H1 (cell line): ENCODE measurements at places on chromosomes 6 and 20.

- no peak for DNase-seq
Observed at GRCh38 chr6:40474937-40475336, 112.2 kb downstream of the LRFN2 start.

GRCh38 chr6:87364602-87365252, 20.1 kb downstream of the C6orf163 start:
- DNase-seq, result no peak

GRCh38 chr20:9600562-9600961, 86.2 kb downstream of the LAMP5 start:
- DNase-seq, result no peak

DNA sequence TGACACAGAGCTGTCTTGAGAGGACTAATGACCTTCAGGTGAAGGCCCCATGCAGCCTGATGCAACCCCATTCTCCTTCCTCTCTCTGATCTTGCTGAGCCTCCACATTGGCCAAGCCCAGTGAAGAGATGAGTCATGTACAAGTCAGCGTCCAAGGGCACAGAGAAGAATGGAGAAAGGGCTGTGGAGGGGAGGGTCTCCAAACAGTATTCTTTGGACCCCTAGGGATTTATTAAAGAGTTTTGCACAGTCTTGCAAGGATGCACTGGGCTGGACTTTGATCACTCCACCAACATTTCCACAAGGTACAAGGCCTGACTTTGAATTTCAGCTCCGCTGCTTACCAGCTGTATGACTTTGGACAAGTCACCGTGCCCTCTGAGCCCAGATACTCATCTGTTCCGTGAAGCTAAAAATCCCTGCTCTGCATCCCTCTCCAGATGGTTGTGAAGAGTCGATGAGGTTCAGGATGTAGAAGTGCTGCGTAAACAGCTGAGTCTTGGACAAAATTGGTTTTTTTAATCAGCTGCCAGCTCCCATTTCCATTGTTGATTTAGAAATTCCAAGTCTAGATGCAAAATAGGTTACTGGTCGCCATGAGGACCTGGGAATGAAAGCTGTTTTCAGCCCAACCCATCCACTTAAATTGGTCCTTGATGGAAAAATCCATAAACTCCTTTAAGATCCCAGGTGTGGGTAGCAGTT, 14.1 kb upstream of the KCNG1 start:
- no peak for DNase-seq

GRCh38 chr20:41278936-41279335, 38.6 kb downstream of the ZHX3 start:
- DNase-seq, result no peak

GRCh38 chr6:166336847-166337246, 5.5 kb downstream of the SFT2D1 start:
- DNase-seq, result no peak

DNA sequence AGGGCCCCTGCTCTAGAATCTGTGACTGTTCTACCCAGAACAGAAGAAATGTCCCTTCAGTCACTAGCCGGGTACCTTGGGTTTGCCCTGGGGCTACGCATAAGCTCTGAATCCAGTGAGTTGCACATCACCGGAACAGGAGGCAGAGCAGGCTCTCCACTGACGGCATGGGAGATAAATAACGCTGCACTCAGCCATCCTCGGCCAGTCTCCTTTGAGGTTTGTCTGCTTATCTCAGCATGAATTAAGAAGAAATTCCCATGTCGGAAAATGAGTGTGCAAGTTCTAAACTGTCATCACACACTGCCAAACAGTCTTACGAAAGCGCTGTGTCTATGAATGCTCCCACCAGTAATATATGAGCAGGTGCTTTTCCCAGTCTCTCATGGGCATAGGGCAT, 90.8 kb downstream of the FAM50B start:
- DNase-seq, result no peak

- DNase-seq, result peak; percentile 81
Observed at GRCh38 chr6:101396548-101397173, 3.2 kb downstream of the GRIK2 start.

- no peak for DNase-seq
Observed at GRCh38 chr6:149988550-149989346, 25.0 kb downstream of the ULBP1 start.

- DNase-seq, result no peak
Observed at GRCh38 chr20:42074944-42075343, 456.8 kb upstream of the CHD6 start.

DNA sequence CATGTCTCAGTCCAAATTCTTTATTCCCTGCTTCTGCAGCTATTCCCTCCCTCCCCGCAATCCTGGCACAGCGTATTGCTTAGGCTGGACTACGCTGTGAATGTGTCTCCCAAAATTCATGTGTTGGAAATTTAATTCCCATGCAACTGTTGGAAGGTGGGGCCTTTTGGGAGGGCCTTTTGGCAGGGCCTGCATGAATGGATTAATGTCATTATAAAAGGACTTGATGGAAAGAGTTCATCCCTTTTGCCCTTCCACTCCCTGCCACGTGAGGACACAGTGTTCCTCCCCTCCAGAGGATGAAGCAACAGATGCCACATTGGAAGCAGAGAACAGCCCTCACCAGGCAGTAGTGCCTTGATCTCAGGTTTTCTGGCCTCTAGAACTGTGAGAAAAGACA, 20.4 kb upstream of the NOTCH4 start:
- no peak for DNase-seq

DNA sequence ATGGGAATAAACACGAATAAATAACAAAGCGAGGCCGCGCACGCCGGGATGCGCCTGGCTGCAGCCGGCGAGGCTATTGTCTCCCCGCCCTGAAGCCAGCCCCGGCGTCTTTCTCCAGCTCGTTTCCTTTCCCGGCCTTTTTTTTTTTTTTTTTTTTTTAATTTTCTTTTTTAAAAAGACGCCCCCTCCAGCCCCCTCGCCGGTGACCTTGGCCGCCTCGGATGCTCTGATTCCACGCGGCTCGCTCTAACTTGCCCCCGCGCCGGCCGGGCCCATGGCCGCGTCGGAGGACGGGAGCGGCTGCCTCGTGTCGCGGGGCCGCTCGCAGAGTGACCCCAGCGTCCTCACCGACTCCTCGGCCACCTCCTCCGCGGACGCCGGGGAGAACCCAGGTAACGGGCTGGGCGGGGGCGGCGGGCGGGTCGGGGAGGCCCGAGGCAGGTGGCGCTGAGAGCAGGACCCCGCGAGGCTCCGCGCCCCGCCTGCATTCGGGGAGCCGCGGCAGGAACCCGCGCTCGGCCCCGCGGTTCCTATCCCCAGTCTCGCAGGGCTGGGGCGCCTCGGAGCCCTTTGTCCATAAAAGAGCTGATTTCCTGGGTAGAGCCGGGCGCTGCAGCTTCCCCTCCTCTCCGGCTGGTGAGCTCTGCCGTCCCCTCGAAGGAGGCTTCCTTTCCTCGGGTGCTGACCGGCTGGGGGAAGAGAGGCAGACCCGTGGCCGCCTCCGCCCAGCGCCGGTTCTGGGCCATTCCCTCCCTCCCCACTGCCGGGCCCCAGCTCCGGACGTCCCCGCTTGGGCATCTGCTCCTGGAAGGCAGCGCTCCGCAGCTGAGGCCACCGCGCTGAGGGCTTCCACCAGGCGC, 631 bp downstream of the PHACTR3 start:
- DNase-seq, result peak; percentile 44

DNA sequence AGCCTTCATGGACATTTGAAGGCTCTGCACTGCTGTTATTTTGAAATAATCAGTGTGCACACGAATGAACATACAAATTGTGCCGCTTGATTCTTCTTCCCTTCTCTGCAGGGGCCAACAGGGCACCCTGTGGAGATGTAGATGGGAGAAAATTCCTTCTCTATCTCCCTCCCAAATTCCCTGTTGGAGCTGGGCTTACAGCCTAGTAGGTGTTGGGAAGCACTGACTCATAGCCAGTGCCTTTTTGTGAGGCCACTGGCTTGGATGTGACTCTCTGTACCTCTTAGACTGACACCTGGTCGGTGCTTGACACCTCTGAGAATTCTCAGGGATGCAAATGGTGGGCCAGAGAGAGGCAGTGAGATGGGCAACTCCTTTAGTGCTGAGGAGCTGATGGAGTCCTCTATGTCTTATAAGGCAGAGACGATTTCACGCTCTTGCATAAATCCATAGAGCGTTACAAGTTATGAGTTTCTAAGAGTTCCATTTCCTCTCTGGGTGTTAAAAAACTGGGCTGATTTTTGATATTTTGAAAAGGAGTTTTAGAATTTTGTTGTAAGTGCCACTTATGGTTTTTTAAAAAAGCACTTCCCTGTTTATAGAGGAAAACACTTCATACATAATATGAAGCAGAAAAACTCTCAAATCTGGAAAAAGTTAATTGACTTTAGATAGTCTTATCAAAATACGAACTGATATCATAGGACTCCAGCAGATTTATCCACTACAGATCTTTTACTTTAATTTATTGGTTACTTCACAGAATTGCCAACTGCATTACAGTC, 89.8 kb upstream of the MAP3K7 start:
- no peak for DNase-seq

- DNase-seq, result no peak
Observed at GRCh38 chr6:166615059-166615770, 11.8 kb downstream of the RPS6KA2 start.

GRCh38 chr6:34969662-34970265, 80.7 kb downstream of the ANKS1A start:
- no peak for DNase-seq

GRCh38 chr20:24810676-24811407, 138.2 kb upstream of the CST7 start:
- DNase-seq, result no peak

- DNase-seq, result peak; percentile 68
Observed at GRCh38 chr6:28657769-28658465, 132.2 kb downstream of the GPX5 start.

DNA sequence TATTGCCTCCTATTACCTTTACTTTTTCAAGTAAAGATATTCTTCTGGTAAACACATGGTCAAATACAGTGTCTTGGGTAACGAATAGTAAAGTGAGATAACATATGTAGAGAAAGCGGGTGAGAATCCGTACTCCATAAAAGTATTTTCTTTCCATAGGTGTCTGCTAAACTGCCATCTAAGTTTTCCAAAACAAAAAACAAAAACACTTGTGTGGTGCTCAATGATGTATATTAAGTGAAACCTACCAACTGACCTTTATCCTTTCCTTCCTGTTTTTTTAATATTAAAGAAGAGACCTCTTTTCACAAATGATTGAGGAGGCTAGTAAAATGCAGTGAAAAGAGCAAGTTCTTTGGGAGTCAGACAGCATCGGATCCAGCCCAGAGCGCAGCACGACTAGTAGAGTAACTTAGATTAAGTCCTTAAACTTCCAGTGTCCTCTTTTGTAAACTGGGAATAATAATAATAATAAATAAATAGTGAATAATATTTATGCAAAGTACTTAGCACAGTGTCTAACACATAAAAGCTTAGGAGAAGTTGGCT, 437 bp upstream of the CDKAL1 start:
- DNase-seq, result no peak

- no peak for DNase-seq
Observed at GRCh38 chr20:58033026-58033536, 195.4 kb downstream of the ANKRD60 start.

DNA sequence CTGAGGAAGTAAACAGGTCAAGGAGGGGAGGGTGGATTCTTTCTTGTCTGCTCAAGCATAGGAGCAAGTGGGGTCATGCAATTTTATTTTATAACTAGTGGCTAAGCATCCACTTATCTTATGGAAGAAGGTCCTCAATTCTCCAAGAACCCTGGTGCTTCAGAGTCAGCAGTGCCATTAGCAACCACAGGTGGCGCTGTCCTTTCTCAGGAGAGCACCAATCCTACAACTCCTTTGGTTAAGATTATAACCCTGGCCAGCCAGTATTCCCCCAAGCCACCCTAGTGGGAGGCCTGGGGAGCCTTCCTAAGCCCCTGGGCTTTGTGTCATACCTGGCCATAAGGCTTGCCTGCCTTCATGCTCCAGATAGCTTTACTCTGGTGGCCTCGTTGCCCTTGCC, 60.7 kb downstream of the PCSK2 start:
- no peak for DNase-seq

DNA sequence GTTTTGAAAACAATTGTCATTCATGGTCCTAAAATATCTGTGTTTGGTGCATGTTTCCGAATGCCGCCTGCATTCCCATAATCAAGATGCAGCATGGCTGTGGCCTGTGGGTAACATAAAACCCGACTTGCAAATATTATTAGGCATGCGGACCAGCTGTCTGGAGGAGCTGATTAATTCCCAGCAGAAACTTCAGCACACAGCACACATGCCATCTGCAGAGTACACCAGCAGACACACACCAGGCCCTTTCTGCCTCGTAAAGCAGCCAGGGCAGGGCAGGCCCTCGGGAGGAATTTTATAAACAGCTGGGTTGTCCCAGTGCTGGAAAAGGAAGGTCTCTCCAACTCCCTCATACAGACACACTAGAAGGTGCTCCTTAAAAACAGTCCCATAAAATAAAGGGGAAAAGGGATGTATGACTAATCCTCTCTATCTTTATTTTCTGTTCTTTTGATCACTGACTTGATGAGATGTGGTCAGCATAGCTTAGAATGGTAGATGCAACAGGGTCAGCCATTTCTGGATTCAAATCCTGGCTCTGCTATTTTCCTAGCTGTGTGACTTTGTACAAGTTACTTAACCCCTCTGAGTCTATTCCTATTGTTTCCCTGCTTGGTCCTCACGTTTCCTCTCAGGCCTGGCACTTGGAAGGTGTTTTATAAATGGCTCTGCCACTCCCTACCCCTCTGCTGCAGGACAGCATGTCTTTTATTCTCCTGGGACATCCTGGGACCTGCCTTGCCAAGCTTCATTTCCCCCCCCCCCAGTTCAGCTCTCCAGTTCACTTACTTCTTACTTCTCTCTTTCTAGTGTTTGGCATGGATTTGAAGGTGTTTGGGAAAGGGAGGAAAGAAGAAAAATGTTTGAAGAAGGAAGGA, 85.9 kb upstream of the TRAF3IP2 start:
- no peak for DNase-seq

GRCh38 chr20:11544029-11544678, 373.5 kb upstream of the BTBD3 start:
- no peak for DNase-seq

- DNase-seq, result no peak
Observed at GRCh38 chr6:39882531-39882899, 51.7 kb downstream of the MOCS1 start.

DNA sequence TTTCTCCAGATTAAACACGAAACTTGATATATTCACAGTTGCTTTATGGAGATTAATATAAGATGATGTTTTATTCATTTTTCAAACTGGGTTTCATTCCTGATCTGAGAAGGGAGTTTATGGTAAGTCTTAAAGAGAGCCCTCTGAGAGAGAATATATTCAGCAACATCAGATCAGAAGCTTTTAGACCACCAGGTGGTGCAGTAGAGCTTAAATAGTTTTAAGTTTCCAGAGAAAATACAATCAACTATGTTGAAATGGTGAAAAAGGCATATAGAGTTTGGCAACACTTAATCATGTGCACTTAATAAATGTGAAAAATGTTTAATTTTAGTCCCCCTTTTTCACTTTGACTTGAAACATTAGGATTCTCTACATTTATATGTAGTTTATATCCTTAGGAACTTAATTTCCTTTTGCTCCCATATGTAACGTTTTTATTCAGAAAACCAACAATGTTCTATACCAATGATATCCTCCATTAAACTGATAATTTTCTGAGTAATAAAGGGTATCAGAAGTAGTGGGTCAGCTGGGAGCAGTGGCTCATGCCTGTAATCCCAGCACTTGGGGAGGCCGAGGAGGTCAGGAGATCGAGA, 86.4 kb upstream of the CLDN20 start:
- no peak for DNase-seq

GRCh38 chr6:79421001-79421411, 116.2 kb downstream of the LCA5 start:
- DNase-seq, result no peak

GRCh38 chr6:56863366-56863765, 91.5 kb upstream of the BEND6 start:
- DNase-seq, result no peak
